ENCODE measurements at places on chromosomes 6 and 20.

DNA sequence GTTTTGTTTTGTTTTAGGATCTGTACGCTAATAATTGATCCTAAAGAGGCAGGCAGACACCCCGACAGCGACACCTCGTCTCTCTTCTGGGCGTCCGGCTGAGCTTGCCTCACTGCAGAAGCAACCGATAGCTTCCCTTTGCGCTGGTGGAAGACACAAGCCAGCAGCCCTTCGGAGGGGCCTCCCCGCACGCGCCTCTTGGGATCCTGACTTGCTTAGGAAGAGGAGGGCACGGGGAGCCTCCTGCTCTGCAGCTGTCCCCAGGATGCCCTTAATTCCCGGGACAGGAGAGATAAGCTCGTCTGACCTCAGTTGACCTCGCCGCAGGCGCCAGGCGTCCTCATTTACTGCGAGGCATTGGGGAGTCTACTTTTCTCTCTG lies 94.0 kb downstream of the CD83 start:
- DNase-seq: no peak

DNA sequence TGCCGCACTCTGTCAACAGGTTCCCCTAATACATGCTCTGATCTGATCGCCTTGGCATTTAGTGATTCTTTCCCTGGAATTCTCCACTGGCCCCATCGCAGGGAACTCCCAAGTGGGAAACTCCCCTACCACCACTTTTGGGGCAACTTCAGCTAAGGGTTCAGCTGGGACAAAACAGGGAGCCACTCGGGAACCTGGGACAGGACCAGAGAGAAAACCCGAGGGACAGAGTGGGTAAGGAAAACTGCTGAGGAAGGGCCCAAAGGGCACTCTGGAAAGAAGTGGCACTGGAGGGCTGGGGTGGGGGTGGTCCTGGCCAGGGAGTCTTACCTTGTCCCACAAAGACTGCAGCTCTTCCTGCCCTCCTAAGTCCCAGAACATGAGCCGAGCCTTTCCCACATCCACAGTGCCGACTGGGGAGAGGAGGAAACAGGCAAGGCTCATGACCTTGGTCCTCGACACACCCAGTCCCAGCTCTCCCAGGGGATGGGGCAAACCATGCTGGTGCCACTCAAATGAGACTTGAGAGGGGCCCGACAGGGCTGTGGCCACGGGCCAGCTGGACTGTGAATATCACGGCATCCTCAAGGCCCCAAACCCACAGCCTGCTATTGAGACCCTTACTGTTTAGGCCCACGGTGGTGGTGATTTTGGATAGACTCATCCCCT lies 1.6 kb downstream of the ARFRP1 start:
- DNase-seq: no peak

GRCh38 chr6:2245103-2245876 lies at the start of gene GMDS:
Gene GMDS (minus strand): TSS chr6:2245605.
- peak; percentile 85 for DNase-seq

DNA sequence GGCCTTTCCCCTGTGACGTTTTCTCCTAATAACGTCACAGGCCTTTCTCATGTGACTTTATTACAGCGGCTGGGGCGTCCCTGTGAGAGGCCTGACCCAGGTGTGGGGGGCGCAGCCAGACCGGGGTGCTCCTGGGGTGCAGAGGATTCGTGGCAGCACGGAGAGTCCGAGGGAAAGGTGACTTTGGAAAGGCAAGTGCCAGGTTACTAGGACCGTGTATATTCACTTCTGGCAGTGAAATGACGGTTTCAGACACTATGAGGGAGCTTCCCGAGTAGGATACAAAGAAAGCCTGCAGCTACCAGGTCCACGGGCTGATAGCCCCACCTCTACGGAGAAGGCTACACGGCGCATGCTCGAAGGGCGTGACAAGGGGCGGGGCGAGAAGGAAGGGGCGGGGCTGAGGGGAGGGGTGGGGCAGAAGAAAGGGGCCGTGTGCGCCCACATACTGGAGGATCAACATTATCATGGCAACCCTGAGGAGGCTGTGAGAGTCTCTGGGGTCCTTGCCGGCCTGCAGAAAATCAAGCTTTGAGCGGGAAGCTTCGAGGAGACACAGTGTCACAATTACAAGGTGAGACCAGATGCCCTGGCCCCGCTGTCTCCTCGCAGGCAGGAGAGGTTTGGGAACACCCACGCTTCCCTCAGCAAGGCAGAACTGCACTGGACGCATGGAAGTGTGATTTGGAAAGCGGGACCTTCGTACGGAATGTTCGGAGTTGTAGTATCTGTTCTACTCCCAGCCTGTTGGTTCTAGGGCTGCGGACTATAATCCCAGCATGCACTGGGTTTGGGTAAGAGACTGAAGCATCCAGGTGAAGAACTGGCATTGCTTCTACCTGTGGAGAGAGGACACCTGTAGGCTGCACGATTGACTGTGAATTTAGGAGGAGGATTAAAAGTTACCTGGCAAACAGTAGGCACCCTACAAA lies 54.4 kb upstream of the ZNF337 start:
- peak; percentile 51 for DNase-seq

DNA sequence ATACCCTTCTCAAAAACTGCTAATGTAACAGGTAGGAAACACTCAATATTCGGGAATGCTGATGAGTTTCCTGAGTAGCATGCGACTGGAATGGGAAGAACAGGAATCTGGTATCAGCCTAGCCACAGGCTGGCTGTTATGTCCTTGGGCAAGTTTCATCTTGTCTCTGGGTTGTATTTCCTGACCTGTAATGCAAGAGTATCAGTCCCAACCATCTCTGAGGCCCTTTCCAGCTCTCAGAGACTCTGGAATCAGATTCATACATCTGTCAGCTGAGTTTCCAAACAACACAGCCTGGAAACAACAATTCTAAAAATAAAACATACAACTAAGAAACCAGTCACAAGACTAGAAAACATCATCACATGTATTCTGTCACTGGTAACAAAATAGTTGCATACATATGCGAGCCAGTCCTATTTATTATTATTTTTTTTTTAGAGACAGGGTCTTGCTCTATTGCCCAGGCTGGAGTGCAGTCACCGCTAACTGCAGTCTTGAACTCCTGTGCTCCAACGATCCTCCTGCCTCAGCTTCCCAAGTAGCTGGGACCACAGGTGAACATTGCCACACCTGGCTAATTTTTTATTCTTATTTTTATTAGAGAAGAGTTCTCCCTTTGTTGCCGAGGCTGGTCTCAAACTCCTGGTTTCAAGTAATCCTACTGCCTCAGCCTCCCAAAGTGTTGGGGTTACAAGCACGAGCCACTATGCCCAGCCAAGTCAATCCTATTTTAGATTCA lies 16.7 kb upstream of the TFAP2A start:
- no peak for DNase-seq

- DNase-seq: no peak
Observed at GRCh38 chr6:155100591-155100990, 105.5 kb downstream of the TIAM2 start.

DNA sequence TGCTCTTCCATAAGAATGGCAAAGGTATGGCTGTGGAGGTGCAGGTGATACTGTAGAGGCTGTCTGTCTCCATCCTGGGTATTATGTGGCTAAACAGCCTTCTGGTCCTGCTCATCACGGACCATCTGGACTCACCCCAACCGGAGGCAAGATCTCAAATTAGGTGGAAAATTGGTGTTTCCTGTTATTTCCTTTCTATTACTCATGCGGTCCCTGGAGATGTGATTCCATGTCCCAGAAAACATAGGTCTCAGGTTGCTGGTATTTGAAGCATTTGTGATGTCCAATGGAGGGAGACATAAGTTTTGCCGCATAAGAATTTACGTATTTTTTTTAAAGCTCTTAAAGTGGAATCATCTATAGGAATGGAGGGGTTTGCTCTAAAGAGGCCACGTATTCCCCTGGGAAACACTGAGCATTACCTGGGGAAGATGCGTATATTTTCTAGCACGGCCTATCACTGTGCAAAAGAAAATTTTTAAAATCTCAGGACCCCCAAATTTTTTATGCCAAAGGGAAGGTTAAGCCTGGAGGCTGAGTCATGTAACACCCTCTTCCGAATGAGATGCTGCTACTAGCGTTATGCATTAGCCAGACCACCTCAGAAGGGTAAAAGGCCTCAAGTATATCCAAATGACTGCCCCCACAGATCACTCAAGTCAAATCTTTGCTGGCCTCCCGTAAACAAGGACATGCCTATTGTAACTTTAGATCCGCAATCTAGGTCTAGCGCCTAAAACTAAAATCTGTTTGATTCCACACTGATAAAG lies 22.4 kb upstream of the PBOV1 start:
- DNase-seq: peak; percentile 95

DNA sequence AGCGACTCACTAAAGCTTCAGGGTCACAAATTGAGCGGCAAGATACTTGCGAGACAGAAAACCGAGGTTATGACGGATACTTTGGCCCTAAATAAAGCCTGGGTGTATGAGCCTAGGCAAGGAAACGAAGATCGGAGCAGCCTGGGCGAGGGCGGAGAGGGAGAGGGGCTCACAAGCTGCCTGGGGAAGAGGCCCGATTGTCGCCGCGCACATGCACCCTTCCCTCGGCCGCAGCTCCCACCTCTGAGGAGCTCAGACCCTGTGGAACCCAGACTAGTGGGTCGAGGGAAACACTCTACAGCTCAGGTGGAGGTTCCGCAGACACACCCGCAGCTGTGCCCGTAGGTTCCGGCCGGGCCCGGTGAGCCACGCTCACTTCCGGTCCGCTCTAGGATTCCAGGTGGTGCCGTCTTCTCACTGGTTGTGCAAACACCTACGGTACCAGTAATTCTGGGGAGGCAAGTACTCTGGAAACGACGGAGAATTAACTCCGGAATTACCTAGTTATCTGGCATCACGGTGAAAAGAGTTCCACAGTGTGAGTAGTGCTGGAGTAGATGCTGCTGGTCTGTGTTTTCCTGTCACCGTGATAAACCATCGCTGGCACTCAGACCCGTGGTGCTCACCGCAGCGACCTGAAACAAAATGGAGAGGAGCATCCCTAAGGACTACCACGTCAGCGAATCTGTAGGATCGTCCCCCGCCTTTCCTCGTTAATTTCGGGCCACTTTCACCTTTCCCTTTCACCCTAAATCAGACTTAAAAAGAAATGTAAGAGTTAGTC lies 61.5 kb downstream of the GPX5 start:
- DNase-seq: peak; percentile 91

DNA sequence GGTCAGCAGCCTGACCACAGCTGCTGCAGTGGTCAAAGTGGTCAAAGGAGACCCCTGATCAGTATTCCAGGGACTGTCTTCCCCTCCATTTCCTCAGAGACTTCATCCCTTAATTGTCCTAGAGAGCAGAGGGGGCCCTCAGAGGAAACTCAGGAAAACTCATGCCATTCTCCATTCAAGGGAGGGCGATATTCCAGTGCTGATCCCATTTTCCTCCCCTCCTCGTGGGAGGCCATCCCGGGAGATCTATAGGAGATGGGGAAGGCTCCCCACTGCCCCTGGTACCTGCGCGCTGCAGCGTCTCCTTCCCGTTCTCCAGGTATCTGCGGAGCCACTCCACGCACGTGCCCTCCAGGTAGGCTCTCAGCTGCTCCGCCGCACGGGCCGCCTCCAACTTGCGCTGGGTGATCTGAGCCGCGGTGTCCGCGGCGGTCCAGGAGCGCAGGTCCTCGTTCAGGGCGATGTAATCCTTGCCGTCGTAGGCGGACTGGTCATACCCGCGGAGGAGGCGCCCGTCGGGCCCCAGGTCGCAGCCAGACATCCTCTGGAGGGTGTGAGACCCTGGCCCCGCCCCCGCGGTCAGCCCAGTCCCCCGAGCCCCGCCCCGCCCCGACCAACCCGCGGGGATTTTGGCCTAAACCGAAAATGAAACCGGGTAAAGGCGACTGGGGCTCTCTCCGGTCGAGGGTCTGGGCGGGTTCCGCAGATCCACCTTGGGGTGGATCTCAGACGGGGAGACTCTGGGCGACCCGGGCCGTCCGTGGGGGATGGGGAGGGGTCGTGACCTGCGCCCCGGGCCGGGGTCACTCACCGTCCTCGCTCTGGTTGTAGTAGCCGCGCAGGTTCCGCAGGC lies 878 bp downstream of the HLA-C start:
- DNase-seq: peak; percentile 6

DNA sequence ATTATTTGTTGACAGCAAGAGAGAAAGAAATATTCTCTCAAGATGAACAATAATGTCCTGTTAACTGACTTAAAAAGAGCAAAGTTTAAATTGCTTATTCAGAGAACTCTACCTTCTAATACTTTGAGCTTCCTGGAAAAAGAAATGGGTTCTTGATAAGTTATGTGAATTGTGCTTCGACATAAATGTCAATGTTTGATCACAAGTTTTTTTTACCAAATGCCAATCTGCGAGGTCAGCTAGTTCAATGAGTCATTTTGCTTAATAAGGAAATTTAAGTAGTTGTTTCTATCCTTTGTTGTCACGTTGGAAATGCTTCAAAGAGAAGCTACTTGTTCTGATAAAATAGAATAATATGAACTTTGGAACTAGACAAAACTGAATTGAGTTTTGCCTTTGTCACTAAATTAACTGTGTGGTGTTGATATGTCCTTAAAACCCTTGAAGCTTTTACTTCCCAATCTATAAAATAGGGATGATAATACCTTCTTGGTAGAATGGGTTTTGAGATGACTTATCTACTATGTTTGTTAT lies 642.1 kb upstream of the FLRT3 start:
- DNase-seq: no peak

DNA sequence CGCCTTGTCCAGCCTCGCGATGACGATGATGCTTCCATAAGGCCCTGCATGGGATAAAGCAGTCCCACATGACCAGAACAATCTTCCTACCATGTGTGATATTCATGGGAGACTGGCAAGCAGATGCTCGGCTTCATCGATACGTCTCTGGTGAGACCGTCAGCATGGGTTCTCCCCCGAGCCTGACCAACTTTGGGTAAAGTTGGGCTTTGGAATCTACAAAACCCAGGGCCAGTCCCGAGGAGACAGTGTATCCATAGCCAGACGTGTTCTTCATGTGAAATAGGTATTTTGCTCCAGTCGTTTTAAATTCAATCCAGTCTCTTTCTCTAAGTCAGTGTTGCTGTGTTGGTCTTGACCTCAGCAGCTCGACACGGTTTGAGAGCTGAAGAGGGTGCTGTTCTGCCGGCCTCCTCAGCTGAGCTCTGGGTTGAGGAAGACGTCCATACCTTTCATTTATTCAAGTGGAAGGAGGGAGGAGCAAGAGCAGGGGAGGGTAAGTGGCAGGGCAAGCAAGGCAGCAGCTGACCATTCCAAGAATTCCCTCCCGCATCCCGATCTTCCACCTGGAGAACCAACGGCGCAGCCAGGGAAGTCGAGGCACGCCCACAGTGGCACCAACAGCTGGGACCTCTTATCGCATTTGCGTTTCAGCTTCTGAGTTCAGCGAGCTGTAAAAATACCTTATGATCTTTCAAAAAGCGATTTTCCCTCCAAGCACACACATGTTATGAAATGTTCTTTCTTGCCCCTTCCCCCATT lies 64.0 kb upstream of the THBS2 start:
- no peak for DNase-seq

DNA sequence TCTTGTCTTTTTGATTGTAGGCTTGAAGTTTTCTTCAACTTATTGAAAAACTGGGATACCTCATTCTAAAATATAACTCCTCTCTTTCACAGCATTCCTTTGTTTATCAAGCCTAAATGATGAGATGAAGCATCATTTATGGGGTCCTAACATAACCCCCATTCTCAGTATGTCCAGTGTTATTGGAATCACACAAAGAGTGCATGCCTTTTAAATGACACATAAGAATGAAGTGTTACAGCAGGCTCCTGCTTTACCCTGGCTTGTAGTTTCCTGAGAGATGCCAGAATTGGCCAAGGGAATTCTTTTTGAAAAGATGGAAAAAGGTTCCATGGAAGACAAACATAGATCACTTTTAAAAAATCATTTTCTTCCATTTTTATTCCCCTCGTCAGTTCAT lies 502.4 kb downstream of the BCKDHB start:
- DNase-seq: peak; percentile 8

- peak; percentile 72 for DNase-seq
Observed at GRCh38 chr20:16273812-16274555, 299.3 kb downstream of the KIF16B start.

- peak; percentile 37 for DNase-seq
Observed at GRCh38 chr6:118509009-118509617, 39.0 kb upstream of the PLN start.

Data from cerebellar cortex (tissue), 1 donor.